ENCODE measurements at places on chromosomes 7 and 10.

DNA sequence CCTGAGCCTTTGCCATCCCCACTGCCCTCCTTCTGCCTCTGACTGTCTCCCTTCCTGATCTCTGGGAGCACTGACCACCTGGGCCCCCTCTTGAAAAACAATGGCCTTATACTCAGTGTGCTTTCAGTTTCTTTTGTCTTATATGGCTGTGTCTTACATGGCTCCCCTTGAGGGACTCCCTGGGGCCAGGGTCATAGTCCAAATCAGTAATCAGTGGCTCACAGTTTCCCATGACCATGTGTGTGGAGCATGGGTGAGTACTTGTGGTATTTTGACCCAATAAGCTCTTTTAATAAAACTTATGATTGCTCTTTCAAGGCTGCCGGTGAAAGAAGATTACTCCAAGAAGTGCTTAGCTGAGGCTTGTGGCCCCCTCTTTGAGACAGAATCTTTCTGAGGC, 62.4 kb upstream of the PCBD1 start:
- DNase-seq = no peak

- DNase-seq = no peak
Observed at GRCh38 chr10:84075226-84076046, 63.9 kb upstream of the GHITM start.

DNA sequence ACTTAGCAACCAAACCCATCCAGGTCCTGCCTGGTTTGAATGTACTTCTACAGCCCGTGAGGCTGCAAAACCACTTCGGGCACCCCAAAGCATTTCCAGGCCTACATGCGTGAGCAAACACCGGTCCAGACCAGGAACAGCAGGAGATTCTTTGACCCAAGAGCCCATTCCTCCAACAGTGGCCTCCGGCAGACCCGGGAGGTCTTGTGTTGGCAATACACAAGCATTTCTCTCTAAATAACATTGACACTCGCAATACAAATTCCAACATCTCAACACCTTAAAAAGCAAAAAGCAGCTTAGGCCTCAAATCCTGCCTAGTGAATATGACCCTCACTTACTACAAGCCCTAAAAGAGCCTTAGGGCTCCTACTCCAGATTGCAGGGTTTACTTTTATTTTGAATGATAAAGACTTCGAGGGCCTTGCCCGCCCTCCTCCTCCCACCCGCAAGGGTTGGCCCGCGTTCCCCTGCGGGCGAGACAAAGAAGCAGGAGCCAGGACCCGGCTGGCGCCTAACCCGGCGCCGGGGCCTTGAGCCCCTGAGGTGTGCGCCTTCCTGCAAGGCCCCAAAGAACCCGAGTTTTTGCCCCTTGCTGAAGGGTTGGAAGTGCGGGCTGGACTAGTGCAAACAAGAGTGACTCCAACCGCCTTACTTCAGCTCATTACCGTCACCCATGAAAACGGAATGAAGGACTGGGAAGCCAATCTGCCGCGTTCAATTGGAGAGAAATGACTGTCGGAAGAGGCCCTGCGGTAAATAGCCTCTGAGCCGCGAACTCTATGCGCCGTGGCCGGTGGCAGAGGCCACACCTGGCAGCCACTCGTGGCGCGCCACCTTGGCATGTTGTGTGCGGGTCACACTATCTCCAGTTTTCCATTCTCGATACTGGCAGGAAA, 3.4 kb upstream of the DLX6 start:
- DNase-seq = no peak

- no peak for DNase-seq
Observed at GRCh38 chr10:50033481-50033880, 34.3 kb upstream of the WASHC2A start.

GRCh38 chr7:116518961-116519360, 5.9 kb upstream of the CAV1 start:
- no peak for DNase-seq
